Stromal cell of bone marrow (primary cell): ENCODE measurements at places on chromosomes 2 and 18.

DNA sequence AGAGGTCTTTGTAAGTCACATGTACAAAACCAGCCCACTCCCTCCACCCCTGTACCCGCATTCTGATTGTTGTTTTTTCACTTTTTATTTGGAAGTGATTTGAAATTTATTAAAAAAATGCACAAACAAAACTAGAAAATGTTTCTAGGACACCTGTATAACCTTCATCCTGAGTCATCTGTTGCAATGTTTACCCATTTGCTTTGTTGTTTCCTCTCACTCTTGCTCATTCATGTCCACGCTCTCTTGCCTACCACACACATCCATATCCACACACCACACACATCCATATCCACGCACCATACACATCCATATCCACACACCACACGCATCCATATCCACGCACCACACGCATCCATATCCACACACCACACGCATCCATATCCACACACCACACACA, 18.8 kb downstream of the ZNF407 start:
- DNase-seq = no peak

DNA sequence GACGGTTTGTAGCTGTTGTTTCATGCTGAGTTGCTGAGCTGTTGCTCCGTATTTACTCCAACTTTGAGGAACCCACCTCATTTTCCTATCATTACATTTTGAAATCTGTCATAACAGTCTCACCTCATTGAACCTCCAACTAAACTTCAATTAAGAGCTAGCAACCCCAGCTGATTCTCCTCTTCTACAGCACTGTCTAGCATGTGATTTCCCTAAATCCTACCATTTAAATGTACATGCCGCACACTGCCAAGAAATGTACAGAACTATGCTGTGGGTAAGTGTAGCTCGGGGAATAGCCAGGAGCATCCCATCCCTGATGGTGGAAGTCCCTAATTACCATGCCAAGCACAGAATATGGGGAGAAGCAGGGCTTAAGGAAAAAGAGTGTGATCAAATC, 299.9 kb downstream of the AFF3 start:
- no peak for DNase-seq

- no peak for DNase-seq
Measured at GRCh38 chr2:212854116-212854515, 297.3 kb downstream of the IKZF2 start.

- no peak for DNase-seq
Measured at GRCh38 chr18:77822632-77823031, 573.0 kb downstream of the GALR1 start.

DNA sequence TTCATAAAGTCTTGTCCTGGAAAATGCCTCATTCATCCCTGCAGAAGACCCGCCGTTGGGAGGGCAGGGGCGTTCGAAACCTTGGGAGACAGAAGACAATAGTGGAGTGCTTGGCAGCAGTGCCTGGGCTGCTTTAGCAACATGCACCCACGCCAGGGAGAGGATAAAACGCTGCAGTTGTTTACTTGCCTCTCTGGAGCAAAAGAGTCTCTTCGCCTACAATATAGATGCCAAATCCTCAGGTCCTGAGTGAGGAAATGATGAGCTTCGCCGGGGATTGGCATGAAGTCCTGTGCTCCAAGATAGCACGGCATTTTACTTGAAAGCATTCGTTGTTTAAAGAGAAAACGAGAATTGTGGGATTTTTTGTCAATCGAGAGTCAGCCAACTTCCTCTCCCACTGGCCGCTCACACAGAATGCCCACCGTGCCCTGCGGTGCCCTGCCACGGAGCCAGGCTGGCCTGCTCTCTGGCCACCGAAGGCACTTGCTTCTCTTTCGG, 152.5 kb upstream of the POU3F3 start:
- no peak for DNase-seq

GRCh38 chr2:65749545-65749944, 317.1 kb upstream of the SPRED2 start:
- peak; percentile 74 for DNase-seq

GRCh38 chr2:30362468-30363081, 84.5 kb upstream of the LCLAT1 start:
- no peak for DNase-seq

GRCh38 chr2:138421315-138421970, 80.1 kb upstream of the SPOPL start:
- no peak for DNase-seq

- DNase-seq = no peak
Measured at GRCh38 chr2:162245781-162246180, 2.5 kb upstream of the FAP start.

GRCh38 chr2:43897492-43897891, 58.7 kb downstream of the ABCG8 start:
- no peak for DNase-seq

GRCh38 chr2:65997961-65998360, 437.0 kb upstream of the MEIS1 start:
- DNase-seq = no peak

GRCh38 chr2:169928463-169928864, 101.2 kb downstream of the UBR3 start:
- DNase-seq = peak; percentile 26

- no peak for DNase-seq
Measured at GRCh38 chr2:105403241-105403782, 4.5 kb upstream of the FHL2 start.

DNA sequence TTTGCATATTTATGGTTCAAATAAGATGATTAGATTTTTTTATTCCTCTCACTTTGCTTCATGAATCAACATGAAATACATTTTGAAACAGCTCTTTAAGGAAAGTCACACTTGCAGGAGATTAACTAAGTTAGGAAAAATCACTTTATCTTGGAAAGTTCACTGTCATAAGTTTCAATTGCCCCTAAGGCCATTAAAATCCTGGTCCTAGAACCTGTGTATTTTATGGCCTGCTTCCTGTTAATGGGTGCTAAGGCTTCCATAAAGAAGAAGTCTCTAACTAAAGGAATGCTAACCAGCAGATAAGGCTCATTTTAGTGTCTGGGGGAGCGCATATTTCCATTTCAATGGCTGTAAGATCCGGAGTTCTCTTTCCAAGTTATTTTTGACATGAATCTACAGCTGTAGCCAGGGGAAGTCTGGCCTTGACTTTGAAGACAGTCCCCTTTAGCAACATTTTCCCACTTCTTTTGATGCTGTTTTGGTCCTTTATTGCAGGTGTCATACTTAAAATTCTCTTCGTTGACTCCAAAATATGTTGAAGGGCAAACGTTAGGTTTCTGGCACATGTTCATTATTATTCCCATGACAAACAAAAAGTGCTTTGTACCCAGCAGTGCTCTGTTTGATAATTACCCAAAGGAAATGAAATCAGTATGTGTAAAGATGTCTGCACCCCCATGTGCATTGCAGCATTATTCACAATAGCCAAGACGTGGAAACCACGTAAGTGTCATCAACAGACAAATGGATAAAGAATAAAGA, 34.4 kb upstream of the SH3BP4 start:
- DNase-seq = no peak

GRCh38 chr18:21163647-21164547, 52.3 kb upstream of the ROCK1 start:
- DNase-seq = peak; percentile 91

- no peak for DNase-seq
Measured at GRCh38 chr2:119112230-119112629, 46.3 kb downstream of the C1QL2 start.

DNA sequence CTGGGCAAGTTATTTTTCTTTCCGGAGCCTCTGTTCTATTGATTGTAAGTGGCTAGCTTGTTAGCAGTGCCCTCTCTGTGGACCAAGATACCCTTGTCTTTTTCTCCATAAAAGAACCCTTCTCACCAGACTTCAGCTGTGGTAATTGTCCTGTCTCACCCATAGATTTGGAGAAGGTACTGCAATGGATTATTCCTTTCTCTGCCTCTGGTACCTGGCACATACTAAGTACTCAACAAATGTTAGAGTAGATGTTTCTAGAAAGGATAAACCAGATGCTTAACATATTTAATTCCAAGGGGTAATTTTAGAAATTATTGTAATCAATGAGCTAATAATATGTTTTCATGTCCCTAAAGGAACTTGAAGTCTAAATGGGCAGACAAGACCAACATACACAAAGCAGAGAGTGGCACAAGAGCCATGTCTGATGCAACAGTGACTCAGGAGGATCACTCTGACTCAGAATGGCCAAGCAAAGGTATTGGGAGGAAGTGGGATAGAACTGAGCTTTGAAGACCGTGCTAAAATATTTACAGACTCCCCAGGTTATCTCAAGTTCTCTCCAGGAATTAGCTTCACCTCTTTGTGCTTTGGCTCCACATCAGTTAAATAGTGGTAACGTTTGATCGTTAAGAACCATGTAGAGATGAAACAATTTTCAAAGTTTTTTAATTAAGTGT, 129.7 kb upstream of the OSR1 start:
- DNase-seq = peak; percentile 52

GRCh38 chr2:86037795-86038192, 67.9 kb downstream of the POLR1A start:
- no peak for DNase-seq

- no peak for DNase-seq
Measured at GRCh38 chr2:217096474-217097225, 236.8 kb upstream of the TNP1 start.
